ENCODE measurements at places on chromosomes 5 and 9.

GRCh38 chr9:125626187-125626586 lies 80.8 kb downstream of the MAPKAP1 start:
- no peak for DNase-seq

DNA sequence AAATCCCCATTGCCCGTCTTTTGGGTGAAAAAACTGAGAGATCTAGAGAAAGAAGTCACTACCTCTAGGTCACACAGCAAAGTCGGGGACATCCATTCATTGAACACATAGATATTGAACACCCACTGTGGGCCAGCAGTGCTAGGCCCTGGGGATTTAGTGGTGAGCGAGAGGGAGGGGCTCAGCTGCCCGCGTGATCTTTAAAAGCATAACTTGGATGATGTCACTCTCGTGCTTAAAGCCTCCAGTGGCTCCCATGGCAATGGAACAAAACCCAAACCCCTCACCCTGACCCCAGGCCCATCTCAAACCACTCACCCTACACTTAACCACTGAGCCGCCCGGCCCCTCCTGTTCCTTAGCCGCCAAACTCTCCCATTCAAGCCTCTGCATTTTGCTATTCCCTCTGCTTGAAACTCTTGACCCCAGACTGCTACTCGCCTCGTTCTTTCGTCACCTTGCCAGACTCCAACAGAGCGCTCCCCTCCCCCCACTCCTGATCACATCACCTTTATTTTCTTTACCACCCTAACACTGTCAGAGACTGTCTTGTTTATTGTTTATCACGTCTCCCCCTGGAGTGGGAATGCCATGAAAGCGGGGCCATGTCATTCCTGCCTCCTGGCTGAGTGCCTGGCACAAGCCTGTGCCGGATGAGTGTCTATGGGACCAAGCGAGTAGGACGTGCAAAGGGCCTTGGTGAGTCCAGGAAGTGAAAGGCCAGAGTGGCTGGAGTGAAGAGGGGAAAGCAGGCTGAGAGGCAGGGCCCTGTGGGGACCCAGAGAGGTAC lies 710 bp upstream of the PIP5KL1 start:
- DNase-seq: no peak

GRCh38 chr5:14593326-14594021 lies 11.9 kb downstream of the OTULINL start:
- peak; percentile 47 for DNase-seq

- no peak for DNase-seq
Measured at GRCh38 chr9:89260525-89260924, 50.5 kb upstream of the CKS2 start.

DNA sequence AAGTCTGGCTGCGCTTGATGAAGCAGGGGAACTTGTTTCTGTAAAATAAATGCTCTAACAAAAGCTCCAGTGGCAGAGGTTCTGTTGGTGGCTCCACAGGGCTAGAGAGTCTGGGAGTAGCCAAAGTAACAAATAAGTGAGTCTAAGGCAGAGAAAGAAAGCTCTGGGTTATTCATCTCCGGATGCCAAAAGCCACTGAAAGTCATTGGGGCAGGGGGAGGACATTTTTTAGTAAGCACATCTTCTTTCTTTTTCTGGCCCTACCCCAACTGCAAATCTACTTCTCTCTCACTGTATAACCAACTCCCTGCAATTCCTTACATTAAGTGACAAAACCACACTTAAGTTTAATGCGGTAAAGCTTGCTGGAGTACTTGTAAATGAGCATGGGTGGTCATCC lies 141.6 kb downstream of the INSYN2B start:
- DNase-seq: no peak

GRCh38 chr5:132438917-132439316 lies 51.7 kb downstream of the IRF1 start:
- no peak for DNase-seq

GRCh38 chr5:108543486-108543885 lies 161.6 kb upstream of the FBXL17 start:
- no peak for DNase-seq

All from activated CD4-positive, alpha-beta T cell treated with anti-CD3 and anti-CD28 coated beads for 48 hours (primary cell).